8988T (cell line): ENCODE measurements at places on chromosomes 2 and 18.

DNA sequence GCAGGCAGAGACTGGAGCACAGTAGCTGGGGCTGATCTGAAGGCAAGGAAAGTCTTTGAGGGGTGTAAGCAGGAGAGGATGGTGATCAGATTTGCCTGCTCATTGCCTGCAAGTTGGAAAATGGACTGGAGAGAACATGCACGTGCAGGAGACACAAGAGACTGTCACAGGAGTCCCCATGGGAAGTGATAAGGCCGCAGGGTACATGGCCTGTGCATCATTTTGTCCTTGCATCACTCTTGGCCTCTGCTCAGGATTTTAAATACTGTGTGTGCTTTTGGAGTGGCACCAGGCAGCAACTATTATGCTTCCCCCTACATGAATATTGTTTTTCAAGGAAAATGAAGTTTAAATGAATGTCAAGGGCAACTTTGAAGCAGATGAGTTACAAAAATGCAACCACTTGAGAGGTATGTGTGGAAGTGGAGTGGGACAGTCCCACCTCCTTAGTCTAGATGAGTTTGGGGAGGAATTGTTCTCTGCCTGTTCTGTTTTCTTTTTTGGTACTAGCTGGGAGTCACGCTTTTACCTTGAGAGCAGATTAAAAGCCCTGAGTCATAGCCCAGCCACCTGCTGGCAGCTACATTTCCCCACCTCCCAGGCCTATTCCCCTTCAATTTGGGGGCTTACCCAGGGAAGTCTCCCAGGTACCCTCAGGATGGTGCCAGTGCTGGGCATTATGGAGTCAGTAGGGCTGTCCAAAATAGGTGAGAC lies 19.3 kb downstream of the MAPK4 start:
- DNase-seq, result no peak

DNA sequence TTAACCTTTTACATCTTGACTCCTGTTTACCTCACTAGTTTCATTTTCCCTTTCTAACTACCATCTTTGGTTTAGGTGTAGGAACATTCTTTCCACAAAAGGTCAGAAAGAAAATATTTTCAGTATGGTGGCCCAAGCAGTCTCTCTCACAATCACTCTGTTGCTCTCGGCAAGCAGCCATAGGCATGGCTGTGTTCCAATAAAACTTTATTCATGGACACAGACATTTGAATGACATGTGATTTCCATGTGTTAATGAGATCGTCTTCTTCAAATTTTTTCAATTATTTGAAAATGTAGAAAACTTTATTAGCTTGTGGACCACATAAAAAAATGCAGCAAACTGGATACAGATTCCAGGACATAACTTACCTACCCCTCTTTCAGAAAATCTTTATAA lies 109.7 kb upstream of the CNTNAP5 start:
- no peak for DNase-seq

- no peak for DNase-seq
These were observed 23.4 kb upstream of the CYP1B1 start for GRCh38 chr2:38099099-38100028.

GRCh38 chr2:23513872-23514793 lies 129.2 kb downstream of the KLHL29 start:
- DNase-seq, result no peak

DNA sequence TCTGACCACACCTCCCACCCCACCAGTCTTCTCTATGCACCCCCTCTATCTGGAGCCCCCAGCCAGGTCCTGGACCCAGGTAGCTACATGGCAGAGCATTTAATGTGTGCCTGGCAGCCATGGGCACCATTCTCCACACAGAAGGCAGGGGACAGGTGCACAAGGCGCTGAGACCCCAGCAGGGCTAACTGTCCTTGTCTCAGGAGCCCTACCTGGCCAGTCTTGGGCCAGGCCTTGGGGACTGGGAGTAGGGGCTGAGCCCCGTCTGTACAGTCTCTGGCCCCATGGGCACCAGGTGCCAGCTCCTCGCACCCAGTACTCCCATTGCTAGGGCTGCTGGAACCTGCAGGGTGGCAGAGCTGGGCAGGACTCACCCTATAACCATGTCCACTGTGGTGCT lies 2.9 kb downstream of the GNLY start:
- DNase-seq, result no peak

DNA sequence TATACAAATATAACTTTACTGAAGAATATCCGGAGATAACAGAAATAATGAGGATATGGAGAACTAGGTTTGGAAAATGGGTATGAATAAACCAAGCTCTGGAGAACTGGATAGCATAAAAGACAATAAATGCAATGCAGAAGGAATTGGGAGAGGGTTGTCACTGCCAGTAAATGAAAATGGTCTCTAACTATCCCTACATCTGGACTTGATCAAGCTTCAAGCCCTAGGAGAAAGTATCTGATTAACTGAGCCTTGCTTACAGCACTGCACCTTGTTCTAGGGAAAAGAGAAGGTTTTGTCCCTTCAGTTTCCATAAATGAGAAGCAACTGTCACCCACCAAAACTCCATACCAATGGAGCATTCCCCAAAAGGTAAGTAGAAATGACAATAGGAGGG lies 514.6 kb upstream of the ZEB2 start:
- DNase-seq, result no peak

GRCh38 chr2:69816923-69817542 lies 12.4 kb upstream of the GMCL1 start:
- DNase-seq, result no peak

DNA sequence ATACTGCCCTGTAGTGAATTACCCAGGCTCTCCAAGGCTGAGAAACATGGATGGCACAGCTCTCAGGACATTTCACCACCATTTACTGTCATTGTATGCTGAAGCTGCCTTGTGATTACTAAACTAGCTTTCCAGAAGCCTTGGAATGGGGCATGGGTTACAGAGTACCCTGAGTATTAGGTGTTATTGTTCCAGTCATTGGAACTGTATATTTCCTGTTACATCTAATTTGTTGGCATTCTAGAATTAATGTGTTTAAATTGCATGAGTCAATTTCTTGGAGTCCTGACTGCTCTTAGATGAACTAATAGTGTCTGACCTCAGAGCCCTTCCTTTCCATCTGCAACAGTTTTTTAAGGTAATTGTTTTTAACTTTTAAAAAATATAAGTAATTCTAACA lies 9.0 kb downstream of the DGUOK start:
- DNase-seq, result no peak

DNA sequence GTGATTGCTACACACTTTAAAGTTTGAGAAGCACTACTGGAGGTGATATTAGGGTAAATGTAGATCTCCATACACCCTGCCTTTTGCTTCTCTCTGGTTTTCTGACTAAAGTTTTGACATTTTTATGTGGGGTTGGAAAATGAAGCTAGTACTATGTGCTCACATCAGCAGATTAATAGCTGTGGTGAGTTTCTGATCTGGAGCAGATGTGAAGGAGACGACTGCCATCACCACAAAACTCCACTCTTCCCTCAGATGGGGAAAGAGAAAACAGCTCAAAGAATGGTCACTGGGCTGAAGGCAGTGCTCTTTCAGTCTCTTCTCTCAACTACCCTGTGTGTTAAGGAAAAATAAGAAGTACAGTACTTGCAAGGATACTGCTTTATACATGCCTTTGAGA lies 37.2 kb downstream of the PLEKHA3 start:
- no peak for DNase-seq
